Lung microvascular endothelial cell (primary cell): ENCODE measurements at places on chromosomes 1 and 21. TPM values are rescaled to one million over a fixed set of nuclear protein-coding genes. Genes with fewer than 3 reads are reported as not detected.
A peak's percentile ranks its signal among the peaks of the same experiment; 100 is the strongest.

DNA sequence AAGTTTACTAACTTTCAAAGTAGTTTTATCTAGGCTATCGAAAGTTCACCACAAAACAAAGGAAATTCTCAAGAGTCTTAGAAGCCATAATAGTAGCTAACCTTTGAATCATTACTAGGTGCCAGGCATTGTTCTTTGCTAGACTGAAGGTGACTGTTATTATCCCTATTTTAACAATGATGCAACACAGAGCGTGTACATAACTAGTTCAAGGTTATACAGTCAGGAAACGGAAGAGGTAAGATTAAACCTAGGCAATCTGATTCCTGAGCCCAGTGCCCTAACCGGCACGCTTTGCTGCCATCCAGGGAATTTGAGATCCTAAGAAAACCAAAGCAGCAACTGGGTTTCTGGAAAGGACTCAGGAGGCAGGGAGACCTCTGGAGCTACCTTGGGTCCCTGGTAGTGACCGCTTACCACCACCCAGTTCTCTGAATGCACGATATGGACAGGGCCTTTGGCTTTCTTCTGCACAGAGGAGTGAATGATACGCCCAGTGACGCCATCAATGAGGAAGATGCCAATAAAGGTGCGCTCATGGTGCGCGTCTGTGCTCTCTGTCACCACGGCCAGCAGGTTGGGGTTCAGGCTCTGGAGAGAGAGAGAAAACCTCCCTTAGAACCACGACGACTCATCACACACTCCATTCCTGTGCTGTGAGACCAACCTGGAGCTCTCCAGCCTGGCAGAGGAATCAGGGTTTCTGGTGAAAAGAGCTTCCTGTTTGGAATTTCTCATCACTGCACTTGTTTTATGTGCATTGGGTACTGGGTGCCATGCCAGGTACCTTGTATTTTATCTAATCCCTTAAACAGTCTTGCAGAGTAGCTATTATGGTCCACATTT, 13.1 kb upstream of the UBR4 start:
- DNase-seq: no peak

DNA sequence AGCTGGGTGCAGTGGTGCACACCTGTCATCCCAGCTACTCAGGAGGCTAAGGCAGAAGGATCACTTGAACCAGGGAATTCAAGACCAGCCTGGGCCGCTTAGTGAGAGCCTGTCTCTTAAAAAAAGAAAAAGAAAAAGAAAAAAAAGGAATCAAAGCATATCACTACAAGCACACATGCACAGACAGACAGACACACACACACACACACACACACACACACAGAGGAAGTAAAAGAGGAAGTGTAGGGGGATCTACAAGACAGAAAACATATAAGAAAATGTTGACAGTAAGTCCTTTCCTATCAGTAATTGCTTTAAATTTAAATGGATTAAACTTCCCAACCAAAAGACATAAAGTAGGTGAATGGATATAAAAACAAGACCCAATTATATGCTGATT, 180.3 kb downstream of the FAF1 start:
- no peak for DNase-seq

DNA sequence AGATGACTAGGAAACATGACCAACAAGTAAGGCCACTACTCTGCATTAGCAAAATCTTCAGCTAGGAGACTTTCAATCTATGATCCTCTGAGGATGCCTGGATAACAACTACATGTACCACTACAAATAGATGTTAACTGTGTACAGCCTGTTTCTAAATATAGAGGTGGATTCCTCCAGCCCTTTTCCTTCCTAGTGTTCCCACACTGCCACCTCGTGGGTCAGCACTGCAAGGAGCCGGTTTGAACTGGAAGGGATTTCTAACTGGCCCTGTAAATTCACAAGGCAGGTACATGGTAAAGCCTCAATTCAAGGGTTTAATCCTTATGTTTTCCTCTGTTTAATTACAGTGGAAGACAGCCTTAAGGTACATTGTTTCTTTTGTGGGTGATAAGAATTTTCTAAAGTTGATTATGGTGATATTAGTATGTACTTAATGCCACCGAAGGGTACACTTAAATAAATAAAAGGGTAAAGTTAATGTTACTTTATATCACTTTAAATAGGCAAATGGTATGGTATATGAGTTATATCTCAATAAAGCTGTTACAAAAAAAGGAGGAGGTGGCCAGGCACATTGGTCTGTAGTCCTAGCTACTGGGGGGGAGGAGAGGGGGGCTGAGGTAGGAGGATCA, 14.4 kb downstream of the SMYD3 start:
- peak; percentile 83 for DNase-seq

GRCh38 chr1:240245629-240246020, 153.9 kb downstream of the FMN2 start:
- DNase-seq: no peak

- peak; percentile 53 for DNase-seq
These were observed 89.4 kb upstream of the IPO9 start for GRCh38 chr1:201739492-201740085.

- DNase-seq: no peak
These were observed 485.4 kb upstream of the USP24 start for GRCh38 chr1:55700359-55701130.

- DNase-seq: no peak
These were observed 101.5 kb upstream of the ADGRL2 start for GRCh38 chr1:81699234-81699633.

Gene LCA5L
- 0.22 and 0.40 TPM in 2 replicates for total RNA-seq

Gene ST6GALNAC5
- not detected in 2 replicates for total RNA-seq

Gene KRTCAP2
- 169 and 232 TPM in 2 replicates for total RNA-seq

Gene CYP4X1
- 0.87 and 5.0 TPM in 2 replicates for total RNA-seq
